ENCODE measurements at places on chromosomes 4 and X.

- DNase-seq: no peak
Measured at GRCh38 chrX:97070346-97070745, 186.6 kb downstream of the RPA4 start.

GRCh38 chr4:152947311-152947710 is 11.2 kb downstream of the FHDC1 start:
- DNase-seq: no peak

GRCh38 chr4:11469650-11470437 is 41.1 kb upstream of the HS3ST1 start:
- DNase-seq: no peak

DNA sequence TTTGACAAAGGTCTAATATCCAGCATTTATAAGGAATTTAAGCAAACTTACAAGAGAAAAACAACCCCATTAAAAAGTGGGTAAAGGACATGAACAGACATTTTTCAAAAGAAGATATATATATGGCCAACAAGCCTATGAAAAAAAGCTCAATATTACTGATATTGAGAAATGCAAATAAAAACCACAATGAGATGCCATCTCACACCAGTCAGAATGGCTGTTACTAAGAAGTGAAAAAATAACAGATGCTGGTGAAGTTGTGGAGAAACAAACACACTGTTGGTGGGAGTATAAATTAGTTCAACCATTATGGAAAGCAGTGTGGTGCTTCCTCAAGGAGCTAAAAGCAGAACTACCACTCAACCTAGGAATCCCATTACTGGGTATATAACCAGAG is 91.6 kb upstream of the EFHC2 start:
- DNase-seq: no peak

DNA sequence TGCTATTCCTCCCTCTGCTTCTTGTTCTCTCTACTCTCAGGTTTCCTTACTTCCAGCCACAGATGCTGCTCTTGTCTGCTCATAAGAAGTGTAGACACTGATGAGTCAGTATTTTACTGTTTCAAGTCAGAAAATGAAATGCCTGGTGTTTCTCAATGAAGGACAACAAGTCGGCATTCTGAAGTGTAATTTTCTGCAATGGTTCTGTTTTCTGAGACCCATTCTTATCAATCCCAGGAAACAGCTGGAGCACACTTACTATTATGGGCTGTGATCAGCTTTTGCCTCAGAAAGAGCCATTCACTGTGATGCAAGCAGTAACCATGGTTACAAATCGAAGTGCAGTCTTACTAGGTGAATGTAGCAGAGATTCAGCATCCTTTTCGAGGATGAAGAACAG is 42.0 kb downstream of the SLC4A4 start:
- no peak for DNase-seq

DNA sequence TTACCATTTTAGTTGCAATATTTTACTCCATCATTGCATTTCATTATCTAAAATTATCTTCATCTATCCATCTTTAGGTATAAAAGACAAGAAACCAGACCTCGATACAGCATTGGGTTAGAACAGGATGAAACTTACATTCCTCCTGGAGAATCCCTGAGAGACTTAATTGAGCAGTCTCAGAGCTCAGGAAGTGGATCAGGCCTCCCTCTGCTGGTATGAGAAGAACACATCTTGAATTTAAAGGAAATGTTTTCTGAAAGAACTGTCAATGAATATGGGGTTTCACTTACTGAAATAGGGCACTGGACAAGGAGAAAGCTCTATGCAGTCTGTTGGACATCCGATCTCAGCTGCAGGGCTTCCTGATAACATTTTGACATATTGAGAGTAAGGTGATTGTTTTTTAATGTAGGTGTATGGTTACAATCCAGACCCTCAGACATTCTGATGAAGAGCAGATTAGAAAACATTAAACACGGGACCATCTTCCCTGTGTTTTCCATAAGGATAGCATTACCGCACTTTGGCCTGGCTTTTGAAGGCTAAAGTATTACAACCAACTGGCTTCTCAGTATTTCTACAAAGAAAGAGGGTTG is 367.2 kb downstream of the BMPR1B start:
- no peak for DNase-seq

- DNase-seq: no peak
Measured at GRCh38 chrX:150219374-150220185, 143.5 kb upstream of the MAMLD1 start.

- no peak for DNase-seq
Measured at GRCh38 chr4:167221084-167221483, 13.2 kb downstream of the SPOCK3 start.

DNA sequence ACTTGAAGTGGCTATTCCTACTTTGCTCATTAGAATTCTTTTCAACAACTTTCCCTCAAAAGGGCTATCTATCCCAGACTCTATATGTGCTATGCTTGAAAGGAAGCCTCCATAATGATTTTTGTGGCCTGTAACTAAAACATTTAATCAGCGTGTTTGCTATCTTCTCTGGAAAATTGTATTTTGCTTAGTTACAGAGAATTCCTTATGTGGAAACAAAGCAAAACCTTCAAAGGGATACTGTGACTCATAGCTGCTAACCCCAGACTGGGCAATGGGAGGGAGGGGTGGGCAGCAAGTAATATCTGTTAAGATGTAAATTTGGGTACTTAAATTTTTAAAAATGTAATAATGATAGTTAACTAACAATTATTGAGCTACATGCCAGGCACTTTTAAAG is 3.7 kb downstream of the SLC25A14 start:
- no peak for DNase-seq

DNA sequence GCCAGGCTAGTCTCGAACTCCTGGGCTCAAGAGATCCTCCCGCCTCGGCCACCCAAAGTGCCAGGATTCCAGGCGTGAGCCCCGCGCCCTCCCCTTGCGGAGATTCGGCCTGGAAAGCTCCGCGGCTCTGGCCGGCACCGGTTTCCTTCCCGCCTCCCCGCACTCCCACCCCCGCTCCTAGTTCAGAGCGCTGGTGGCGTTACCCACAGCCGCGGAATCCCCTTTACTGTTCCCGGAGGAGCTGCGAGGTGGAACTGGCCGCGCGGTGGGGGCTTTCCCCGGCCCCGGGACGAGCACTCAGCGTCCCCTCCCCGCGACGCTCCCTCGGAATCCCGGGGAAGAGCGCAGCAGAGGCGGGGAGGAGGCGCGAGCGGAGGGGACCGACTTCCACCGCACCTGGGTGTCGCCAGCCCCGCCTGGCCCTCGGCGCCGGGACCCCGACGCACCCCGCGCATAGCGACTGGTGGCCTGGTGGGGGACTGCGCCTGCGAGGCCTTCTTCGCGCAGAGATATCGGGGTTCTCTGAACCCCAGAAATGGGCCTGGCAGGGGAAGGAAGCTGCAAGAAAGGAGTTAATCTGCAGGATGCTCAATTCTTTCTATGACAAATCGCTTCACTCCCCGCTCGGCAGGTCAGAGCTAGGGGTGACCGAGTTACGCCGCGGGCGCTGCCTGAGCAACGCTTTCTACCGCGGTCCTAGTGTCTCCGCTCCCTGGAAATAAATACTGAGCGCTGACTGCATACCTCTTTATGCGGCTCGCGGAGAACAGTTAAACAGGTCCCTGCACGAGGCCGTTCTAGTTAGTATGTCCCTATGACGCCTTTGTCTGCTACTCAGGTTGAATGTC is 14.6 kb upstream of the SLC25A4 start:
- peak; percentile 22 for DNase-seq

DNA sequence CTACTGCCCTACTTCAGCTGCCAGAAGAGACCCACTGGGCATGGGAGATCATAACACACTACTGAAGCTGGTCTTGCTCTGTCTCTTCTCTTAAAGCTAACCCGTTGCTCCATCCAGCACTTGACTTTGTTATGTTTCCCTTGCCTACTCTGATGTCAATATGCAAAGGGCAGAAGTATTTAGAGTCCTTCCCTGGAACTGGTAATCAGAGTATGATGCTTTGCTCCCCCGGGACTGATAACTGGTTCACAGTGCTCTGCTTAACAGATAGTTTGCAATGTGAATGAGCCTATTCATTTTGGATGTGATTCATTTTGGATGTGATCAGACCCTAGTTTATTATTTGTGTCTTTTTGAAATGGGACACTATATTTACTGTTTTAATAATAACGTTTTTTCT is 12.3 kb upstream of the UCP1 start:
- DNase-seq: no peak

DNA sequence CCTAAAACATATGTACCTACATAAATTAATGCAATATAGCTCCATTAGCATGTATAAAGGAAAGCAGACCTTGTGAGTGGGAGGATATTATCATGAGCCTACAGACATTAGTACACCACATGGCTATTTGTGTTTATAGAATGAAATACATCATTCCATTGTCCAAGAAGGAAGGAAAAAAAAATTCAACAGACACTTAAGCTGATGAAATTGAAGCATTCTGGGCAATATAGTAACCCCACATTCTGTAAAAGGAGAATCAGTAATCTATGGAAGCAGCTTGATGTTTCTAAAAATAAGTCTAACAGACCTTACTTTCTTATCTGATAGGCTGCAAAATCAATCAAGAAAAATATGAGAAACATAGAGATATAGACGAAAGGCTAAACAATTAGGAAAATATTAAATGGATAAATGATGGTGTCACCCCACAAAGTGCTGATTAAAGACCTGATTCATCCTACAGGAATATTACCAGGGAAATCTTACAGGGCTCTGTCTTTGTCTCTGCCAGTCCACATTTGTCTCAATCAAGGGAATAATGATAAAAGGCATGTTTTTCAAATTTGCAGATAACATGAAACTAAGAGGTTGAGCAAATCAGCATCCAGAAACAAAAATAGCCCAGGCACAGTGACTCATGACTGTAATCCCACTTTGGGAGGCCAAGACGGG is 76.8 kb downstream of the COMMD8 start:
- no peak for DNase-seq

DNA sequence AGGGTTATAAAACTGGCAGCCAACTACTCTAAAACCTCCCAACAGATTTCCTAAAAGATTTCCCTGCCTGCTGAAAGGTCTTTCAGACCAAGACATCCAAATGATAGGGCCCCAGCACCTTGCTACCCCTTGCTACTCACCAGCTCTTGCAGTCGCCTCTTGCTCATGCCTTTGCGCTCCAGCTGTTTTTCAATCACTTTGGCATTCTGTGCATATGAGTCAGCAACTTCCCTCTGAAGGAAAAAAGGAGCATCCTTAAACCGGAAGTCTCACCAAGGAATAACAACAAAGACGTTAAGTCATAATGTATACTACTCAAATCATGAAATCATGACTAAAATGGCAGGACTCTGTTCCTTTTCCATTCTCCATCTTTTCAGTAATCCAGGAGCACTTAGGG is 24.0 kb downstream of the STEEP1 start:
- DNase-seq: no peak

DNA sequence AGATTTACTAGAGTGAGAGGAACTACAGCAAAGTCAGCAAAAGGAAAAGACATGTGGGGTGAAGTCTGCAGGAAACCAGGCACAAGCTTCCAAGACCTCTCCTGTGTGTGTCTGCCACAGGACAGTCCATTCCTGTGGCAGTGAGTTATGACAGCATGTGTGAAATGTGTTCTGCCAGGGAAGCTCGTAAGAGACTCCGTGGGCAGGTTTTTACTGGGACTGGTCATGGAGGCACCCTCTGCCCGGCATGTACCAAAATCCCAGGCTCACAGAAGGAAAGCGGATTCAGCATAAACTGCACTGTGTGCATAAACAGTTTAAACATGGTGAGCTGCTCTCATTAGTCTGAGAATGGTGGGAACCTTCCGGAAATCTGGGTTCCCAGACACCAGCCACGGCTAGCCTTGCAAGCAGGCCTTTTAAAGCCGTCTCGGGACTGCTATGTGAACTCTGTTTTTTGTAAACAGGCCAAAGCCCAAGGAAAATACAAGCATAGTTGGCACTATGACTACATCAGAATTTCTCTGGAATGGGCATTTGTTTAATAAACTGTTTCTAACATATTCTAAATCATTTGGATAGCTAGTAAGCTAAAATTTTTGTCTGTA is 288.5 kb downstream of the TENM3 start:
- DNase-seq: no peak

Data from activated CD8-positive, alpha-beta memory T cell treated with anti-CD3 and anti-CD28 coated beads, Interleukin-2, amount 50 U/mL, for 4 hours (primary cell).